Right atrium auricular region (tissue), 2 donors: ENCODE measurements at places on chromosomes 3 and 15. TPM values are rescaled to one million over a fixed set of nuclear protein-coding genes. Genes with fewer than 3 reads are reported as not detected.

WDR93 gene
- 0.20 TPM for total RNA-seq

ARPP19 gene
- total RNA-seq = 82.7 TPM

PRKCI gene
- total RNA-seq = 20.0 TPM

FAM81A gene
- 2.0 TPM for total RNA-seq

C3orf20 gene
- total RNA-seq = not detected

CHCHD4 gene
- total RNA-seq = 32.3 TPM

NUP210 gene
- 4.4 TPM for total RNA-seq

IL1RAP gene
- total RNA-seq = 3.4 TPM

CHL1 gene
- 36.7 TPM for total RNA-seq
